ENCODE measurements at places on chromosomes 2 and 18.

GRCh38 chr2:121489284-121489683, 41.4 kb upstream of the RNU4ATAC start:
- no peak for DNase-seq

DNA sequence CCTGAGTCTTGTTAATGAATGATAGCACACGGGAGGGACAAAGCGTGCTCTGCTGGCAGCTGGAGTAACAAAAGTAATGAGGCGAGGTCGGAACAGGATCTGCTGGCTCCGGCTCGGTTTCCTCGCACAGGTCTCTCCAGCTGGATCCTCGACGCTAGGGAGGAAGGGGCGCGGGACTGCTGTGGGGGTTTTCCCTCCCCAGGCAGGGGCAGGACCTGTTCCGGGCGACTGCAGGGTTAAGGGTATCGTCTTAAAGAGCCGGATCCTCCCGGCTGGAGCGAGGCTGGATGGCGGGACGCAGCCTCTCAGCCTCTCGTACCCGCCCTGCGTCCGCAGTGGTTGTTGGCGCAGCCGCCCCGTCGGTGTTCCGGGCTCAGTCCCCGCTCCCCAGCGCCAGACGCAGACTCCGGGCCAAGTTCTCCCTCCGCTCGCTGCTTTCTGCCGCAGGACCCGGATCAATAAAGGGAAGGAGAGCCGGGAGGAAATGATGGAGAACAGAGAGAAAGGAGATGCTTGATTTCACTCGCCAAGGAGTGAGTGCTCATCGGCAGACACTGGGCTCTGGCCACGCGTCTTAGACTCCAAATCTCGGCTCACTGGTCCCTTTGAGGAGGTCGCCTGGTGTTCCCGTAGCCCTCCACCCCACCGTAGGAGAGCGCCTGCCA, 1.1 kb upstream of the LIPG start:
- DNase-seq = no peak

GRCh38 chr2:75608684-75609333, 37.8 kb upstream of the MRPL19 start:
- DNase-seq = peak; percentile 72

DNA sequence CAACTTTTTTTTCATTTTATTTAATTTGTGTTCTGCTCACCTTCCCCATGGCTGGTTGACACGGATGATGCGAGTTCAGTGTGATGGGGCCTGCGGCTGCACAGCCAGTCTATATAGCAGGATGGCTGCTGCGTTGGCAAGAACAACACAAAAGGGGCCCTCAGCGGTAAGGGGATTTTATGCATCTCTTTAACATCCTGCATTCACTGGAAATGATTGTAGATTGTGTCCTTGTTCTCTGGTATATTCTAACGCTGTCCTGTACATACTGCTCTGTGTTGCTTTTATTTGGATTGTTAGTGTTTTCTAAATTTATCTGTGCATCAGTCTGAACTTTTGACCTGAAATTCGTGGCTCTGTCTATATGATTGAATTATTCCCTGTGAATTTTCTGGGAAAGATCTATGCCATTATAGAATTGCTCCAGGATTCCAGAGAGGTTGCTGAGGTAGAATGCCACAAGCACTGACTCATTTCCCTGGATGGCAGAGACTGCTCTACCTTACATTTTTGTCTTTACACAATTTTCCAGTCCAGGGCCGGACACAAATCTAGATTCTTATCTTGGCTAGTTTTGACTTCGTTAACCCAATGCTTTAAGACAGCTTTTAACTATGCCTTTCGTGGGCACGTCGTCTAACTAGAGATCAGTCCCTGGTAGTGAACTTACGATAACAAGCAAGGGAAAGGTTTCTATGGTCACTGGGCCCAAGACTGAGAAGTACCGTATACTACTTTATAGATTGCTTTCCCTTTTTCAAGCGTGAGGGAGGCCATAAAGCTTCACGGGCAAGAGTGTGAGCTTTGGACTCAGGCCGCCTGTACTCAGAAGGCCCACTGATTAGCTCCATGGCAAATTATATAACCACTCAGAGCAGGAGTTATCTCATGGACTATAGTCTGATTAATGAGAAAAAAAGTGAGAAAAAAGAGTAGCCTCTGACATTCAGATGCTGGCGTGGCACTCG, at the start of gene CRYGC:
Gene CRYGC, minus strand, starts transcription at position 85 of the 968 bp plus-strand sequence. Its CDS starts 36 bp downstream, at position 49.
- DNase-seq = peak; percentile 35

GRCh38 chr2:100980046-100980445, 22.0 kb upstream of the RPL31 start:
- no peak for DNase-seq

DNA sequence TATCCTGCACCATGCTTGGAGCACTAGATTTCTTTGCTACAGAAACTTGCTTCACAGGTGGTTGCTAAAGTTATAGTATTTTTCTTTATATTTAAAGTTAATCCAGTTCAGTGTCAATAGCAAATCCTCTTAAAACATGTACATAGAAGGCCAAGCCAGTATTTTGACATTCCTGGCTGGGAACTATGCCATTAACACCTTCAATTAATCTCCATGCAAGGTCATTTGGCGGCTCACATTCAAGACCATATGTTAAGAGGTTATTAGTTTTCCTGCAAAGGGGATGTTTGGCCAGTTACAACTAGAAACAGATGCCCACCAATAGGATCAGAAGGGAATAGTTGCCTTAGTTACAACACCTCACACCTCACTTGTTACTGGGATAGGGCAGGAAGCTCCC, 261.3 kb upstream of the MEIS1 start:
- DNase-seq = no peak

- no peak for DNase-seq
Observed at GRCh38 chr2:138602166-138602460, 100.5 kb downstream of the SPOPL start.

DNA sequence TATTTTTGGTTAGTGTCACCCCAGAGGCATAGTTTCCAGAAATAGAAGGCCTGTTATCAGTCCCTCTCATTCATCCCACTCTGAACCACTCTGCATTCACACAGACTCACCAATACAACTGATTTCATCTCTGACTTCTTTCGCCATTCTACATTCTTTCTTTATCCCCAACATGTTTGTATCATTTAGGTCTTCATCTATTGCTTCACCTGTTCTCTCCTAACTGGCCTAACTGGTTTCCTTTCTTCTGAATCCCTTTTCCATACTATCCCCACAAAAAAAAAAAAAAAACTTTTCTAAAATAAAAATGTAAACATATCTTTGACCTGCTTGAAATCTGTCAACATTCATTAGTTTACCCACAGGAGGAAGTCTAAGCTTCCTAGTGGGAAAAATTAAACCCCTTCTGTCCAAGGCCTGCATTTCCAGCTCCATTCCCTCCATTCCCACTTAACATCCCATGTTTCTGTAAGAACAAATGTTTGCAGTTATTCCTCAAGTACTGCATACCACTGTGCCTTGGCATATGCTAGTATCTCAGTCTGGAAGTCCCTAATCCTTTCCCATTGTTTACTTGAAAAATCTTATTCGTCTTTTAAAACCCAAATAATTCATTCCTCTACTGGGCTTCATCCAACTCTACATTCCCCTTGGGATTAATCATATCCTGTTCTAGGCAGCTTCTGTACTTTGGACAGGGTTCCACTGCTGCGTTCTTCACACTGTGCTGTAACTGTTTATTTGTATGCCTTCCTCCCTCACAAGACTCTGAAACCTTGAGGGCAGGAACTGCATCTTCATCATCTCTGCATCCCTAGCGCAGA, 68.5 kb downstream of the FIGN start:
- peak; percentile 65 for DNase-seq

- no peak for DNase-seq
Observed at GRCh38 chr2:73068147-73068546, 3.4 kb downstream of the SFXN5 start.

GRCh38 chr2:231521443-231521842, 8.8 kb downstream of the NMUR1 start:
- no peak for DNase-seq

GRCh38 chr2:181546086-181546485, 88.9 kb downstream of the ITGA4 start:
- no peak for DNase-seq

DNA sequence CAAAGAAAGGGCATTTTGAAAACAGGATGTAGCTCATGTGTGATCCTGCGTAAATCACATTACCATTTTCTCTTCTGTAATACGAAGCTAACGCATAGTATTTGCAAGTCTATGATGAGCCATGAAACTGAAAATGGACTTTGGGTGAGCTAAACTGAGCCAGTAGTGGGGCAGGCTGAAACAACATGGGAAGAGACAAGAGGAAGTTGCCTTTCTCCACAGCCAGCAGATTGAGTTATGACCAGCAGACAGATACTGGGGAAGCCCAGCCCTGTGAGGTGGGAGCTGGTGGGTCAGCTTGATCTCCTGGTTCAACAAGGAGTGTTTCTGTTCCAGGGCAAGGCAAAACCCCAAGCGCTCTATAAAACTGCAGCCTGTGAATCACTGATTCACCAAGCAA, 11.8 kb downstream of the CYRIA start:
- no peak for DNase-seq

GRCh38 chr2:191158747-191159146, 8.0 kb upstream of the STAT4 start:
- no peak for DNase-seq

DNA sequence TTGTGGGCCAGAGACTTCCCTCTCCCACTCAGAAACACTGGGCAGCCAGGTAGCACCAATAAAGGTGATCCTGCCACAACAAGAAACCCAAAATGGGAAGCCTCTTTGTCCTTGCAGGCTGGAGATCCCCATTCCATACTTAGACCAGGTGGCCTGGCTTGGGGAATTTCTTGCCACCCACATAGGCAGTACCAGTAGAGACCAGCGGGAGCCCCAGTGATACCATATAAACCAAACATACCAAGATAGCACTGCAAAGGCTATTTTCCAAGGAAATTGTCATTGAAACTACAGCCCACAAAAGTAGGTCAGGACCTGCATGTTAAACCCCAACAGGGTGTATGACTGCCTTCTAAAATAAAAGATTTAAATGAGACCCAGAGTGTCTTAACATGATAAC, 171.6 kb downstream of the DIS3L2 start:
- DNase-seq = no peak

- no peak for DNase-seq
Observed at GRCh38 chr18:22110461-22110924, 58.9 kb upstream of the GATA6 start.

DNA sequence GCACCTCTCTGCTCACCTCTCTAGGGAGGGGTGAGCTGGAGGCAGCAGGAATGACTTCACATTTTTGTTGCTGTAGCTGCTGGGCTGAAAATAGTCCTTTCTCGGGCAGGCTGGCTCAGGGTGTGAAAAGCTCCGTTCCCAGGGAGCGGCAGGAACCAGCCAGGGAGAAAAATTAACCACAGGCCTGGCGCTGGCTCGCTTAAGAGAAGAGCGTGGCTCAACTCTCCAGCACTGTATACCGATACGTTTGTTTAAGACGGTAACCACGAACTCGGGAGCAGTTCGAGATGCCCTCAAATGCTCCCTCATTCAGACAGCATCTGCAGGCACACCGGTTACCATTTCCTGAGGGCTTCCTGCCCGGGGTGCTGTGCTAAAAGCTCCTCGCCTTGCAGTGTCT, 129.6 kb downstream of the CELF4 start:
- no peak for DNase-seq

DNA sequence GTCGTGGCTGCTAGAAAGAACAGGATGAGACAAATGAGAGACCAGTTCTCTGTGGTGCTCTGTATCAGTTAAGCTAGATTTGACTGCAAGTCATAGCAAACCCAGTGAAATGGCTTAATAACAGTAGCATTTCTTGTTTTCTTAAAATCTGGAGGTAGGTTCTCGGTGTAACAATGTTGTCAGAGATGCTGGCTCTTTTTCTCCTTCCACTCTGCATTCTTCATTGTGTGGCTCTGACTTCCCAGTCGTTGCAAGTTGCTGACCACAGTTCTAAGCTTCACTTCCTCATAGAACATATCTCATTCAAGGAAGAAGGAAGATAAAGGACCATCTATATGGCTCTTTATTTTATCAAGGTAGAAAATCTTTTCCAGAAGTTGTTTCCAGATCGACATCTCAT, 7.9 kb upstream of the CKAP2L start:
- DNase-seq = no peak

DNA sequence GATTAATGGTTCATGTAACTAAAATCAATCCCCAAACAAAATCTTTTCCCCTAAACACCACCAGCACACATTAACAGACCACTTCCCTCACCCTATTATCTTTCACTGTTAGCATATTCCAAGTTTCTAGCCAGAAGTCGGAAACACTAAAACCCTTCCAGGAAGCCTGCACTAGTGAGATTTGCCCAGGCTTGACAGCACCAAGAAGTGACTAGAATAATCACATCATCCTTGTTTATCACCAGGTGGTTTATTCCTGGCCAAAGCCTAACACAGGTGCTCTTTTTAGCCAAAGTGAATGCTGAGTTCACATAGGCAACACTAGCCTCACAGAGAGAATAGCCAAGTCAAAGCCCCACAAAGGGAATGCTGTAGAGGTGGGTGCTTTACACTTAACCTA, 221.2 kb upstream of the HNRNPA3 start:
- DNase-seq = no peak

DNA sequence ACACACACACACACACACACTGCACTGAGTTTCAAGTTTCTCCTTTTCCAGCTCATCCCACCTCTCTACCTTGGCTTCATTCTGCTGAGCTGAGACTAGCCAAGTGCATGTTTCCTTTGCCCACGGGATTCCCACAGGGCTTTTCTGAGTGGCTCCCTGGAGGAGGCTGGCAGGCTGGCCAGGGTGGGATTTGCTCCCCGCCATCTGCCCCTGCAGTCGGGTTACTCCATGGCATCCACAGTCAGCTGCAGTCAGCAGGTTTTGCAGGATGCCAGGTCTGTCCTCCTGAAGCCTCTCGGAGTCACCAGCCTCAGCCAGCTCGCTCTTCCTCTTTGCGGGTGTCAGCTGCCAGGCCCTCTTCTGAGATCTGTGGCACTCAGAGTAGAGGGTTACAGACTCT, 783.7 kb upstream of the SOX11 start:
- no peak for DNase-seq

DNA sequence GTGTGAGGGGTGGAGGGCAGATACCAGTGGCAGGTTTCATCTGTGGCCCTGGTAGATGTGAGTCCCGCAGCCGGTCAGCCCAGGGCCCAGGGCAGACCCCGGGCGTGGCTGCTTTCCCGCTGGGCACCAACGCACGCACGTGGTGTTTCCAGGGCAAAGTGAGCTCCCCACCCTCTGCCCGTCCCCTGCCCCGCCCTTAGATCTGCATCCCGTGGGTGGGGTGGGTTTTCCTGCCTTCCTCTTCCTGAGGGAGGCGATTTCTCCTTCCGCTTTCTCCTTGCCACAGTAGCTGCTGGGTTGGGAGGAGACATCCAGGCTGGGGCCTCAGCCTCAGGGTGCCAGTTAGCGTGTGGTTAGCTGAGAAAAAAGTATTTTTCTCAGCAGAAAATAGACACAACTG, 49.6 kb downstream of the ODC1 start:
- DNase-seq = no peak

DNA sequence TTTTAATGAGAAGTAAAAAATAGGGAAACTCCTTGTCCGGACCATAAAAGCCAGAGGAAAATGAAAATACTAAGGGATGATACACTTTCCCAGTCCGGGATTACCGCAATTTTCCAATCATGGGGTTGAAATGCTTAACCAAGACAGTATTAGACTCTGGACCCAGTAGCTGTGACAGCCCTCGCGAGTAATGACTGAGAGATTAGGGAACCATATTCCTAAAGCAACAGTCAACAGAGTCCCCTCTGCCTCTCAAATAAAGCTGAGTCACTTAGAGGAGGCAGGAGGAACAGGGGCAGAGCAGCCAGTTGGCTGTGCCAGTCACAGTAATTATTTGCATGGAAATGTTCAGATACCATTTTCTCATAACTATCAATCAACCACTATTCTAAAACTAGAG, 34.8 kb downstream of the GPATCH11 start:
- no peak for DNase-seq

Data from HTR-8/SVneo (cell line).